ENCODE measurements at places on chromosomes 6 and 20.

DNA sequence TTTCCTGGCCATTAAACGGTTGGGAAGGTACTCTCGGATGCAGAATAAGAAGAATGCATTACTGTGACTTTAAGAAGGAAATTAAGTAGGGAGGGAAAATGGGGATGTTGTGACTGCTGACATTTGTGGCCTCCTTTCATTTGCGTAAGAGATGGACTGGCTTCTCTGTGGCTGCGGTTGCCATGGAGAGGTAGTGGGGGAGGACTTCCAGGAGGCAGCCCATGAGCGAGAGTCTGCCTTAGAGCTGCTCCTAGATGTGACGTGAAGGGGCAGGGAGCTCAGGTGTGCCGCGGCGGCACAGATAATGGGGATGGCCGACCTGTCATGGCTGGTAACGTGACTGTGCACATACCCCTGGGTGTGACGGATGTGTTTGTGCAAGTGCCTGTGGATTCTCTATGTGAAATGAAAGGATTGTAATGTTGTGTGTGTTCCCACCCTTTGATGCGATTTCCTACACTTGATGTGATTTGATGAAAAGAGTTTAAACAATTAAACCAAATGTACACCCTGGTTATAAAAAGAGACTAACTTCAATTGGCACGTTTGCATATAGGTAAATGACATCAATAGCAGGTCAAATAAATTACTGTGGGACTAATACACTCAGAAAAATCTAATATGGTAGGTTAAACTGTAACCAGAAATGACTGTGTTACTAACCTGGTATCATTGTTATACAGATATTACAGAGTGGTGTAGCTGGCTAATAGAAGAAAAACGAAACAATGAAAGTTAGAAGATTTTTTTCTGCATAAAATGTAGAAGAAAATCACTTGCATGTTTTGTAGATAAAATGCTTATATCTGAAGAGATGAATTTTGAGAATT, 48.9 kb downstream of the HIVEP1 start:
- DNase-seq: peak; percentile 68

- no peak for DNase-seq
Observed at GRCh38 chr20:54054516-54054915, 15.9 kb downstream of the BCAS1 start.

DNA sequence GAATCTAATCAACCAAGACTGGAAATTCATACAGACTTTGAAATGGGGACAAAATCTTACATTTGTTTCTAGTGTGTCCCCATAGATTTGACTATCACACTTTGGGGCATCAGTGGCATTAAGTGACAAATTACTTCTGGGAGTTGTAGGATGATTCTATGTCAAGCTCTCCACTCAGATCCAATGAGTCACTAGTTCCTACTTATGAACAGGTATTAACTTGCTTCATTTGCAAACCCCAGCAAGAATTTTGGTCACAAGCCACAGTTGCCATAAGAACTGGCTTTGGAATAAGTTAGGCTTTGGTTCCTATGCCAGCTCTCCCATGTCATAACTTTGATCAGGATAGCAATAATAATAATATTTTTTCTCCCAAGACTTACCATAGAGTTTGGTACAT, 77.6 kb upstream of the PTPRK start:
- DNase-seq: no peak

DNA sequence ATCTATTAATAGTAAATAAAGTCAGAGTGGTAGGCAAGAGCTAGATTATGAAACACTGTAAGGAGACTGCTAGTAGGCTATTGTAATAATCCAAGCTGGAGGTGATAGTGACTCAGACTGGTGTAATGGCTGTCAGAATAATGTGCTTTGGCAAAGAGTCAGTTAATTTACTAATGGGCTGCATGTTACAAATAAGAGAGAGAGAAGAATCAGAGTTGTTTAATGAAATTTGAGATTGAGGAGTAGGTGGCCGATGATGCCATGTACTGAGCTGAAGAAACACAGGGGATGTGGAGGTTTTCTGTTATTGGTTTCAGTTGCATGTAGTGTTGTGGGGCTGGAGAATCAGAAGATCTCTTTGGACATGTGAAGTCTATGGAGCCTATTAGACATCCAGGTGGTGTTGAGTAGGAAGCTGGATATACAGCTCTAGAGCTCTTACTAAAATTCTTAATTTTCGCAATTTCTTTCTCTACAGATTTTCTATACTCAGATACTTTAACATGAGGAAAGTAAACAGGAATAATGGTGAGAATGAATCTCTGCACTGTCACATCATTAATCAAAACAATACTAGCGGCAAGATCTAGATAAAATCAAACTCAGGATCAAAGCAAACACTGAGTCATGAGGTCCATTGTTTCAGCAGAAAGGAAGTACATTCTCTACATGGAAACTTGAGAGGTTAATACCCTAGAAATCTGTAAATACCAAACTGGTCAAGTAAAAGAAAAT, 167.7 kb downstream of the SIM1 start:
- no peak for DNase-seq

DNA sequence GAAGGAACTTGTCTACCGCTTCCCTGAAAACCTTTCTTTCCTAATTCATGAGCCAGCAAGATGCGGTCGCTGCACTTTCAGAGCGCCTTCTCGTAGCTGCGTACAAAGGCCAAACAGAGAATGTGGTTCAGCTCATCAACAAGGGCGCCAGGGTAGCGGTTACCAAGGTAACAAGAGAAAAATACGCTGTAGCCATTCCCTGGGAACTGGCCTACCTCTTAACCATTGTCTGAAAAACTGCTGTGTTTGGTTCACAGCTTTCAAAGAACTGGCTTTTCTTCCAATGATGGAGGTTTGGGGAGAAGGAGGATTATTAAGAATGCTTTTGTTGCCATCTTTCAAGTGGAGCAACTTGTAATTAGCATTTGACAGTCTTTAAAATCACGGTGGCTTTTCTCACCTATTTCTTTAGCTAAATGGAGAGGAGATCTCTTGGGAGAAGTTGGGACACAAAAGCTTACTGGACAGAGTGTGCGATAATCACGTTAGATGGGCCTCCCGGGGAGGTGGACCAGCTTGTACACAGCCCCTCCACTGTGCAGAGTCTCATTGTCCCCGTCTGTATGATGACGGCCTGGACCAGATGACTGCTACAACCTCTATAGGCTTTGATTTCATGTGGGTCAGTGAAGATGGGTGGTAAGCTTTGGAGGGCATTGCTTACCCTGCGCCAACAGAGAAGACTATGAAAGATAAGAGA, 71.5 kb downstream of the LYRM2 start:
- no peak for DNase-seq

- peak; percentile 85 for DNase-seq
Observed at GRCh38 chr6:150866147-150866990, 867 bp downstream of the MTHFD1L start.

DNA sequence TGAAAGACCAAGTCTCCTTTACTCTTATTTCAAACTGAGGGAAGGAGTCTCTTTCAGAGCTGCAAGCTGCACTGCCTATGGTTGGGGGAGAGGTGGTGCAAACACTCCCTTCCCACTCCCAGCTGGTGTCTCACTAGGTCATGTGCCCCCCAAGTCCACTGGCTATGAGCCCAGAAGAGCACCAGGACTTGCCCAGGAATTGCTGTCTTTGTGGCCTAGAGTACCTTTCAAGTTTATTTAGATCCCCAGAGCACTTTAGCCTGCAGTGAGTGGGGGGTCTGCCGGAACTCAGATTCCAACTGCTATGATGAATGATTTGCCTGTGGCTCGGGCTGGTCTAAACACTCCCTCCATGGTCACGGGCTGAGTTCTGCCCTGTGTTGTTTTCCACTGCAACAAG, 192.6 kb upstream of the CITED2 start:
- no peak for DNase-seq

- DNase-seq: no peak
Observed at GRCh38 chr6:25868436-25869183, 5.4 kb downstream of the SLC17A3 start.

GRCh38 chr6:154356113-154356512, 490 bp downstream of the IPCEF1 start:
- DNase-seq: no peak

DNA sequence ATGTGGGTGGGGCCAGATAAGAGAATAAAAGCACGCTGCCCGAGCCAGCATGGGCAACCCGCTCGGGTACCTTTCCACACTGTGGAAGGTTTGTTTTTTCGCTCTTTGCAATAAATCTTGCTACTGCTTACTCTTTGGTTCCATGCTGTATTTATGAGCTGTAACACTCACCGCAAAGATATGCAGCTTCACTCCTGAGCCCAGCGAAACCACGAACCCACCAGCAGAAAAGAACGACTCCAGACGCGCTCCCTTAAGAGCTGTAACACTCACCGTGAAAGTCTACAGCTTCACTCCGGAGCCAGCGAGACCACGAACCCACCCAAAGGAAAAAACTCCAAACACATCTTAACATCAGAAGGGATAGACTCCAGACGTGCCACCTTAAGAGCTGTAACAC, 76.7 kb downstream of the TFAP2A start:
- DNase-seq: no peak

DNA sequence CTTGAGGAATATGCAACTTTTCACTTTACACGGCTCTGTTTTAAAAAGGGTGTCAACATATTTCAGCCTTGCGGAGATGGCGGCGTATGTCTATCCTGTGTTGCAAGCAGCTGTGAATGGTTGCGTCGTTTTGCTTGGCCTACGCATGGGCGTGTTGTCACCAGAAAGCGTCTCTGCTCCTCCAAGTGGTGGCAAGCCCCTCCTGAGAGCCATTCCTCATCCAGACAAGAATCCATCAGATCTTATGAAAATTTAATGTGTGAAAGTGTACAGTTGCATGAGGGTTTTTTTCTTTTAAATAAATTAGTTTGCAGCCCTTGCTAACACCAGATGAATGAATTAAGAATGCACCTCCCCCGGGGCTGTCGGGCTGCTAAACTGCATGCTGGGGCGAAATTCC, 114.4 kb downstream of the PHACTR3 start:
- no peak for DNase-seq

GRCh38 chr20:16475225-16475624, 98.0 kb downstream of the KIF16B start:
- DNase-seq: no peak

Data from activated CD4-positive, CD25-positive, alpha-beta regulatory T cell treated with anti-CD3 and anti-CD28 coated beads, Interleukin-2, amount 50 U/mL, for 72 hours (primary cell).